ENCODE measurements at places on chromosomes 2 and 18.

DNA sequence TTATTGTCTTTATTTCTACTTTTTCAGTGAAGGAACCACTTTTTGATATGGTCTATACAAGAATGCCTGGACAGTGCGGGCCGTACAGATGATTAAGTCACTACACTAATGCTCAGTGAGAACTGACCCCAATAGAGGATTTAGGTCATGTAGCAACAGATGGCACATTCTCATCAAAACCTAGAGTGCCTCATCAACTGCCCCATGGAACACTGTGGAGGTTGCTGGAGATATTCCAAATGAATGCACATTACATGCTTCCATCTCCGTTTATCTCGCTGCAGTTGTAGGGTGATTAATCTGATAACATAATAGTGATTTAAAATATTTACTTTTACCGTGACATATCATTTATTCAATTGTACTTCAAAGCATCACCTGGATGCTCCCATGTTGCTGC is 41.8 kb upstream of the COPS8 start:
- no peak for DNase-seq

- DNase-seq, result no peak
Measured at GRCh38 chr2:21727101-21727500, 603.3 kb downstream of the TDRD15 start.

DNA sequence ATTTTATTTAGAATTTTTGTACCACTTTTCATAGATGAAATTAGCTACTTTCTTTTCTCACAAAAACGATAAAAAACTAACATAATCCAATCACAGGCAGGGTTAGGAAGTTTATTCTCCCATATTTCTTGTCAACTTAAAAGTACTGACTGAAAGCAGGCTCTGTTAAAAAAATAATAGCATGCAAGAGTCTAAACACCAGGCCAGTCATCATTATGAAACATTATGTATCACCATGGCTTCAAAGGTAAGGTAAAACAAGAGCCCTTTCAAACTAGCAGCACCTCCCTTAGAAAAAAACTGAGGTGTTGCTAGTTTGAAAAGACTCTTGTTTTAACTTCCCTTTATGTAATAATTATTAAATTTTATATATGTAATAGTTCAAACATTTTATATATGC is 848.0 kb downstream of the RNF144A start:
- no peak for DNase-seq

DNA sequence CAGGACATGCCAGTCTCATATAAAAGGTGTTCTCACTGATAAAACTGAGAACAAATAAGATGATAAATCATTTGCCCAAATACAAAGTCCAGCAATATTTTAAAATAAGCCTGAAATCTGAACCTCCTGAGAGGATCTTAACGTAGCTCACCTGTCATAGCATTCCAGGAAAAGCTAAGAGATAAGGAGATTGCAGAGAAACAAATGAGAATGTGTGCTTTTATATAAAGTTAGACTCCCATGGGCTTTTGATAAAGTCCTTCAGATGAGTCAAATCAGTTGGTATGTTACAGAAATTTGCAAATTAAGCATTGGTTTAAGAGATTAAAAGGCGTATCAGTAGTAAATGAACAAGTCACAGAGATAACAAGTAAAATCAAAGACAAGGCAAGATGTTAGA is 452.9 kb upstream of the CHAC2 start:
- DNase-seq, result no peak

DNA sequence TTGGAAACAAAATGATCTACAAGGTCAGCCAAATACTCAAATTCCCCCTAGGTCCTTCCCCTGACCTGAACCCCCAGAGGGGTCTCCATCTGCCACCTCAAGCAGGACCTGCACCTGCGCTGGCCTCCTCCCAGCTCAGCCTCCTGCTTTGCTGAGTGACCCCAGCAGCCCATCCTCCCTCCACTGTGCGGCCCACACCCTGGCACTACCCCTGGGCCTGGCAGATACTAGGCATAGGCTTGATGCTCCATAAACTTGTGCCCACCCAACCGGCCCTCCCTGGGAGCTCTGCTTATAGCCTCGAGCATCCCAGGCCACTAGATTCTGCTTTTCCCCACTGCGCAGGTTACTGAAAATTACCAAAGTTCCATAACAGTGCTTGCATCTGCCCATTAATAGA is 156.2 kb downstream of the HDAC4 start:
- no peak for DNase-seq

DNA sequence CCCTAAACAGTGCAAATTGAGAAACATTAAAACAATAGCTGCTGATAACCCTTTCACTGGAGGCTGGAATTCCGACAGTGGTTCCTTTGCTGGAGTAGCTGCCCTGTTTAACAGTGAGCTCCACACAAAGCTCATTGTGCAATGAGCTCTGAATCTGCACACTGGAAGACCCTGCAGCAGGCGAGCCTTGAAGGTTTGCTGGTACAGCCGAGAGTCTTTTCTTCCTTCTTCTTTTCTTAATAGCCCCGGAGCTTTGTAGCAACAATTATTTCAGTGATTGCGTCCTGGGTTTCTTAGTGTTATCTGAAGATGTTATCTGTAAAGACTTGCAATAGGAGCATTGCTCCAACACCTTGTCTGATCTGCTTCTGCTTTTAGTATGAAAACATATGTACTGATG is 50.8 kb upstream of the CXCR4 start:
- no peak for DNase-seq

- no peak for DNase-seq
Measured at GRCh38 chr2:24521975-24522639, 31.1 kb downstream of the NCOA1 start.

DNA sequence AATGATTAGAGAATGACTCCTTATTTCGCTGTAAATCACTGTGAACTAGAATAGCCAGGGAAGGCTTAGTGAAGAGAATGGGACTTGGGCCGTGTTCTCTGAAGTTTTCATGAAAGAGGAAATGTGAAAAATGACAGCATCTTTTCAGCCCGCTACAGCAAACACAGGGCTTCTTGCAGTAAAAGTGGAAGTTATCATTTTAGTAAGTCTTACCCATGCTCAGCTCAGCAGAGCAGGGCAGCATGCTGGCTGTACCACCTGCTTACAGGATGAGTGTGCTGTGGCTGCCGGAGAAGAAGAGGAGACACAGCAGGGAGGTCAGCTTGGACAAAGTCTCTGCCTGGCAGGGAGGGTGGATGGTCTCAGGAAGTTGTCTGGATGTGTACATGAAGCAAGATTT is 300.7 kb upstream of the DLGAP1 start:
- no peak for DNase-seq

DNA sequence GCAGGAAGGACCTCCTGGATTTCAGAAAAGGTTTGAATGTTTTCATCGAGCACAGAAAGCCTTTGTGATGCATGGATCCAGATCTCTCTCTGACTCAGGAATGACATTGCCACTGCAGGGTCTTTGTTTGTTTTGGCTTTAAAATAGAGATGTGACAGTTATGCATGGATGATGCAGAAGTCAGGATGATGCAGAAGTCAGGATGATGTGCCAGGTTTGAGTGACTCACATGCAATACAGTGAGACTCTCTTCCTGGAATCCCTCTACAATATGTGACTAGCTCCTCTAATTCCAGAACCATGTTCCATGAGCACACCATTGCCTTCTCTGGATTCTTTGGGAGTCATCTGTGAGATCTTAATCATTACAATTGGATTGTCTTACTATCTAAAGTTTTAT is 177.9 kb upstream of the RAB6C start:
- peak; percentile 68 for DNase-seq

GRCh38 chr2:178949584-178949983 is 100.4 kb downstream of the CCDC141 start:
- DNase-seq, result no peak

- DNase-seq, result no peak
Measured at GRCh38 chr2:31263636-31264190, 29.8 kb downstream of the EHD3 start.

GRCh38 chr2:187168720-187169713 is 279.0 kb downstream of the CALCRL start:
- no peak for DNase-seq

DNA sequence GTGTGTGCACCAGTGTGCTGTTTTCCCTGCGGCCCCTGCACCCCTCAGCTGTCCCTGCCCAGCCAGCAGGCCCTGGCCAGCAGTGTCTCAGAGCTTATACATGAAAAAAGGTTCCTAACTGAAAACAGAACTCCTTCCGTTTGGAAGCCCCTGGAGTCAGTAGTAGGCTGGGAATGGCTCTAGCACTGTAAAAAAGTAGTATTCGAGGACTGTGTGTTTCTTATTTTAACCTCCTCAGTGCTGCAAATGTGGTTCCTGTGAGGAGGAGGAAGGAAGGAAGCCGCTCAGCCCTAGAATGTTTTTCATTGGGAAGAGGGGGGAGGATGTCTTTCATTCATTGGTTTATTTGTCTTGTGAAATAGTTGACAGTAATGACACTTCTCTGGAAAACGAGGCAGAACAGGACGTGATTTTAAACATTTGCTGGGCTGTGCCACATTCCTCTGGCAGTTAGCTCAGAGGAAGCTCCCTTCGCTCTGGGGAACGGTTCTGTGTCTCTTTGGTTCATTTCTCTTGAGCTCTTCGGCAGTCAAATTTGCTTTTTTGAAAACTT is 103.5 kb downstream of the SPTBN1 start:
- DNase-seq, result no peak

GRCh38 chr2:107002735-107003134 is 116.8 kb upstream of the ST6GAL2 start:
- no peak for DNase-seq

- DNase-seq, result peak; percentile 9
Measured at GRCh38 chr2:96116879-96117533, 635 bp upstream of the ADRA2B start.
